Caco-2 (cell line): ENCODE measurements at places on chromosomes 7 and 10.

DNA sequence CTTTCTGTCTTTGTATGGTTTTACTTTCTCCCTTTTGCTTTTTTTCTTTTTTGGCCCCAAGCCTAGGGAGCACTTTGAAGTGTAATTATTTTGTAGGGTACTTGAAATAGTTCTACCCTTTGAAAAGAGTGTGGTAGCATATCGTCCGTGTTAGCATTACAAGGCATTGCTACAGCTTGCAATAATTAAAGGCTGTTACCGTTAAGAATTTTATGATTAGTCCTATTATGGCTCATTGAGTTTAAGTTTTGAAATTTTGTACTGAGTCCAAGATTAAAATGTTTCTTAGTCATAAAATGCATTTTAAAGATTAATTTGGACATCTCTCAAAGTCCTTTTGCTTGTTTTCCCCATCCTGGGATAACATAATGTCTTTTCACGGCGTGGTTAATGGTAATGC, 490.0 kb upstream of the LRRN3 start:
- DNase-seq, result no peak

- DNase-seq, result no peak
Measured at GRCh38 chr7:64625114-64626082, 40.5 kb upstream of the ZNF107 start.

DNA sequence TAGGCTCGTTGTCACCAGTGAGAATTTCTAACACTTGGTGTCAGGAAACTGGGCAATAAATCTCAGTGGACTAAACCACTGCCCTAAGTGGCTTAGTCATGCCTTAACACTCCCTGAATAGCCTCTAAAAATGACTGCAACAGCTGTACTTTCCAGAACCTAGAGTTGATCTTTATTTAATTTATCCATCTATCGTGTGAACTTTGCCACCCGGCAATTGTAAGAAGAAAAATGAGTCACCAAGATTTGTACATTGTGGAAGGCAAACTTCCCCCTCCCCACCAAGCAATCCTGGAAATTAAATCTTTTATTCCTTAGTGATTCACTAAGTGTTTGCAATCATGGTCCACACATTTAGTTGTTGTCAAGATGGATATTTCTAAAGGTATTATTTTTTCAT, 47.1 kb downstream of the NXPH1 start:
- no peak for DNase-seq

GRCh38 chr10:88116971-88117626, 253.7 kb downstream of the PTEN start:
- DNase-seq, result no peak

DNA sequence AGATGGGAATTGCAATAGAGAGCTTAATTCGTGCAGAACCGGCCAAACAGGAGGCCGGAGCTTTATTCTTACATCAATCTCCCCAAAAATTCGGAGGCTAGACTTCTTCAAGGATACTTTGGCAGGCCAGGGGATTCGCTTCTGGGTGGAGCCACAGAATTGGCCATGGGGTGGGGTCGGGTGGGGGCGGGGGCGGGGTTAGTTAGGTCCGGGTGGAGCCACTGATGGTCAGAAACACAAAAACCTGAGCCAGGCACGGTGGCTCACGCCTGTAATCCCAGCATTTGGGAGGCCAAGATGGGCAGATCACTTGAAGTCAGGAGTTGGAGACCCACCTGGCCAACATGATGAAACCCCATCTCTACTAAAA, 87.5 kb downstream of the SEPTIN14 start:
- DNase-seq, result no peak

DNA sequence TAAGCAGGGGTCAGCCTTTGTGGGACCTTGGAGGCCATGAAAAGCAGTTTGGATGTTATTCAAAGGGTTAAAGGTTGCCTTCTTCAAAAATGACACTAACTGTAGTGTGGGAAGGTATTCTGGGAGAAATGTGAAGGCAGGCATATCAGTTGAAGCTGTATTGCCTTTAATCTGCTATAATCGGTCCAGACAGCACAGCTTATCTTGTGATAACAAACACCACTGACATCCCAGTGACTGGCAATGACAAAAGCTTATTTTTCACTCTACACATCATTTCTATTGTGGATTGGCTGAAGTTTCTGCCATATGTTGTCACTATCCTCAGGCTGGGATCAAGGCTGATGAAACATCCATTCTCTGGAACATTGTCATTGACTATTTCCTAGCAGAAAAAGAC, 1149.2 kb downstream of the GRM8 start:
- no peak for DNase-seq

DNA sequence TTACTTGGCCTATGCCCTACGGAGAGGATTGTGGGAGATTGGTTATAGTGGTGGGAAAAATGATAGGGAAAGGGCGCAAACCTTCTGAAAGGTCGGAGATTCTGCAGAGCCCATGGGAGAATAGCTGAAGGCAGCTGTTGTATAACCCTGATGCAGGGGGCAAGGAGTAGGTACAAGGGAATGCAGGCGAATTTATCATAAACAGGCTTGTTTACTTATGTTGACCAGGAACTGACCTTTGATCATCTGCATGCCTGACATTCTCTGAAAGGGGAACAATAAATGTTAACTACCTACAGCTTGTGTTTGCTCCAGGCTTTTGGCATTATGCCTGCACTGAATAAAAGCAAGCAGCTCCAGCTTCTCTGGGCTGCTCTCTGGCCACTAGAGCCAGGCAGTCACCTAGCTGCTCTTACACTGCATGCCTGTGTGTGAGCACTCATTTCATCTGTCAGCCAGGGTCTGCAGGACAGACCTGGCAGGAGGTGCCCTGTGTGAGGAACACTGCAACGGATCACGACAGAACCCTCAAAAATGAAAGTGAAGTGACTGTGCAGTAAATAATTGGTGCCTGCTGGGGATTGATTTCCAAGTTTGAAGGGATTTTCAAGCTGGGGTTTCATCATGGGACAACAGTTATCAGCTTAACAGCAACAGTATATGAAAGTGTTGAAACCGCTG, 31.1 kb upstream of the ABCA13 start:
- peak; percentile 71 for DNase-seq

DNA sequence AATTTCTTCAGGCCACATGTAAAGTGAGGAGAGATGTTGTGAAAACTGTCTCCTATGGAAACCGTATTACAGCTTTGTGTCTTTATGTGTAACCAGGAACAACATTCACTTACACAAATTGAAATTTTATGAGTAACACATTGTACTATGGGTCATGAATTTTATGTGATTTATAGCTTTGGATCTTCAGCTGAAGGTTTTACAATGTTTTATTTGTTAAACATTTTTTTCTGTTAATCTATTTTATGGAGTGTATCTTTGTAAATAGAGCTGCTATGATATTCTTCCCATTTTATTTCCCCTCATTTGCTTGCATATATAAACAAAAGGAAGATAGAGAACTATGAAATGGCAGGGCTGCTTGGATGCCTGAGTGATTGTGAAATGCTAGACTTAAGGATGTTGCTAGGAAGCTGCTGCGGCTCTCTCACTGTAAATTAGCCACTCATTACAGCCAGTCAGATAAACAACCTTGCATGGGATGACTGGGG, 104.5 kb upstream of the PCLO start:
- DNase-seq, result no peak

DNA sequence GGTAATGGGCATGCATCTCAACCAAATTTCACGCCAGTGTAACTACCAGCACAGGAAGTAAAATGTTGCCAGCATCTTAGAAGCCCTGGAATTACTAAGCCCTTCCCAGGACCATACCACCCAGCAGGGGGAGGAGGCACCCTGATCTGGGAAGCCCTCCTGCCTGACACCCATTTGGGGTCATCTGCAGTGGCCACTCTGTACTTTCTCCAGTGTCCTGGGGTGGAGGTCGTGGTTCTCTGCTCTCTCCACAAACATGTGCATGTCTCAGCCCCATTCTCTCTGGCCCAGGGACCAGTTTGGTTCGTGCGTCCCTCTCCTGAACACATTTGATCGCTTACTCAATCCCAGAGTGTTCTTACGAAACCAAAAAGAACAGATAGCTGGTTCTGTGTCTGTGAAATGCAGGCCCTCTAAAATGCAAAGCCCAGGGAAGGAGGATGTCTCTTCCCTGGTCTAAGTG, 9.4 kb upstream of the LRRC27 start:
- no peak for DNase-seq

DNA sequence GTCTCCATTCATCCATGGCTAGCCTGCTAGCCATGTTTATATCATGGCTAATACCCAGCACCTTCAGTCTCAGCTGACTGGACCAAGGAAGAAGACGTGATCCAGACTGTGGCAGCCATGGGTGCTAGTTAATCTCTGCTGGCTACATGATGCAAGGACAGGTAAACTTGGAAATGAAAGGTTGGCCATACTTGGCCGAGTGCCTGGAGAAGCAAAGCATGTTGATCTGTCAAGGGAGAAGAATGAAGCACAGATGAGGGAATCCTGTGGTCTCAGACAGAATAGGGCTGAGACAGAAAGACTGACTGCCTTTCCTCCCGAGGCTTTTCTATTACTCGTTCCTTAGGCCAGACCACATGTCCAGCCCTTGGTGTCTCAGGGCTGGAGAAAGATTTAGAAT, 41.1 kb downstream of the CPVL start:
- DNase-seq, result no peak

DNA sequence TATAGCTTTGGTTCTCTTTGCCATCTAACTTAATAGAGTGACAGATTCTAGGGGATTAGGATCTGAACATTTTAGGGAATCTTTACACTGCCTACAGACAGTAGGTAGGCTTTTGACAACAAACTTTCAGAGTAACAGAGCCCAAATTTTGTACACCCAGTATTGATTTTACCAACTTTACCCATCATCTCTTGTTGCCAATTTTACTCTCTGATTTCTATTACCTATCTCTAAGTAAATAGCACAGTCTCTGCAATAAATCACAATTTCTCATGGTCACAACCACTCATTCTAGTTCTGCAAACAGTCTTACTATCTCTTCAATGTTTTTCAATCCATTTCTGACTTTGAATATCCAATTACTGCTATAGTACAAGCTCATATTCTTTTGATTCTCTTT, 1097.6 kb upstream of the PHF14 start:
- no peak for DNase-seq

DNA sequence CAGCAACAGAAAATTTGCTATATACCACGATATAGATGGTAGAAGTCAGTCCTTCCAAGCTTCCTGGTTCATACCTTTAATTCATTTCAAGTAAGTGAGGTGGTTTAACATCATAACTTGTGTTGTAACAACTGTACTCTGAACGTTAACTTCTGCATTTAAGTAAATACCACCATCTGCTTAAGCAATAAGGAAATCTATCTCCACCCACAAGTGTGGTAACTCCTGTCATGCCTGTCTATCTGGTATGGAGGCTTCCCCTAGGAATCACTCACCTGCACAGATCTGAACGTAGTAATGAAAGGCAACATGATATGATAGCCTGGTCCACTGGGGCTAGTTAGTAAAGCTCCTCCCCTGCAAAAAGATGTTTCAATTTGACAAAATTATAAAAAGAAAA, 2.3 kb downstream of the ERLIN1 start:
- peak; percentile 74 for DNase-seq

DNA sequence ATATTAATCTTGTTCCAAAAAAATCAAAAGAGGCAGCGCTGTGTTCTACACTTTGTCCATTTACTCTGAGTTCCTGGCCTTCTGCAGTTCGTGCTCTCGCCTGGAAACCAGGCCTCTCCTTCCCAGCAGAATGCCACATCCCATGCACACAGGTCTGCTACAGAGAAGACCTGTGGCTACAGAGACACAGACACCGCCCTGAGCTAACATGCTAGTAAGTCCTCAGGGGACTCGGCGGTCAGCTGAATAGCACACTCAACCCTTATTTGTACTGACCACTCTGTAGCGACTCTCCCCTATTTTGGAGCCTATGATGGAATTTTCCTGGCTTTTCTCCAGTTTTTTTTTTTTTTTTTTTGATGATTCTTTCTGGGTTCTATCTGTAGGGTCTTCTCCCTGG, 12.8 kb downstream of the CREB3L2 start:
- no peak for DNase-seq

DNA sequence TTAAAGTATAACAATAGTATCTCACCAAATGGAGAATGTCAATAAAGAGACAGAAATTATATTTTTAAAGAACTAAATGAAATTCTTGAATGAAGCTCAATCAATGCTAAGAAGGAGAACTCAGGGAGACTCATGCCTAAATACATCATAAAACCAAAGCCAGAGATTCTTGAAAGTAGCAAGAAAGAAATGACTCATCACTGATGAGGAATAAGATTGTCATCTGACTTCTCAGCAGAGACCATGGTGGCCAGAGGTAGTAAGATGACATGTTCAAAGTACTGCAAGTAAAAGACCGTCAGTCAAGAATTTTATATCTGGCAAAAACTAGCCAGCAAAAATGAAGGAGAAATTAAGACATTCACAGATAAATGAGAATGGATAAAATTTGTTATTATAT, 399.0 kb downstream of the GRID1 start:
- DNase-seq, result no peak

GRCh38 chr10:48439031-48439430, 132.6 kb downstream of the MAPK8 start:
- no peak for DNase-seq

DNA sequence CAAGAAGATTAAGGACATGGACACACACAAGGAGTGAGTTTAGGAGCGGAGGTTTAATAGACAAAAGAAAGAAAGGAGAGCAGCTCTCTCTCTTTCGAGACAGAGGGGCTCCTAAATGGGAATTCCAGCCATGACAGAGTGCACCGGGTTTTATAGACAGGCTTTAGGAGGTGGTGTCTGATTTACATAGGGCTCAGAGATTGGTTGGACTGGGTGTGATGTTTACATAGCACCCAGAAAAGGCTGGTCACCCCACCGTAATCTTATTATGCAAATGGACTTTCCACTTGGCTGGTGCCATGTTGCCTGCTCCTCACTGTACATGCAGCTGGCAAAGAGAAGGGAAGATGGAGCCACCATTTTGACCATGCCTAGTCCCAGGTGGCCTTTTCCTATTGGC, 28.4 kb upstream of the MRC1 start:
- no peak for DNase-seq

DNA sequence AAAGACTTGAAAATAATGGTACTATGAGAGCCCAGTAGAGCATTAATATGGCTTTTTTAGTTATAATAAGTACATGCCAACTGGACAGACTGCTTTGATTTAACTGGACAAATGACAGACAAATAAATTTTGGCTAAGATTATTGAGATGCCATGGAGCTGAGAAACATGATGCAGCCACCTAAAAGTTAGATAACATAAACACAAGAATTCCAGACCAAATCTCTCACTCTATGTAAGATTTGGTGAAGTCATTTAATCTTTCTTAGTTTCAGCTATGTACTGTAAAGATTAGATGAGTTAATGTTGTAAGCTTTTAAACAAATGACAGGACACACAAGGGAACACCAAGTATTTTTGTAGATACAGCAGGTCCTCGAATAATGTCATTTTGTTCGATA, 118.2 kb downstream of the CACNA2D1 start:
- DNase-seq, result no peak

- no peak for DNase-seq
Measured at GRCh38 chr7:101896941-101897340, 79.5 kb downstream of the CUX1 start.
